ENCODE measurements at places on chromosomes 16 and 17.

- DNase-seq = no peak
Observed at GRCh38 chr16:85313526-85314301, 201.4 kb upstream of the CIBAR2 start.

- DNase-seq = no peak
Observed at GRCh38 chr16:1712791-1713261, 6.8 kb downstream of the MAPK8IP3 start.

DNA sequence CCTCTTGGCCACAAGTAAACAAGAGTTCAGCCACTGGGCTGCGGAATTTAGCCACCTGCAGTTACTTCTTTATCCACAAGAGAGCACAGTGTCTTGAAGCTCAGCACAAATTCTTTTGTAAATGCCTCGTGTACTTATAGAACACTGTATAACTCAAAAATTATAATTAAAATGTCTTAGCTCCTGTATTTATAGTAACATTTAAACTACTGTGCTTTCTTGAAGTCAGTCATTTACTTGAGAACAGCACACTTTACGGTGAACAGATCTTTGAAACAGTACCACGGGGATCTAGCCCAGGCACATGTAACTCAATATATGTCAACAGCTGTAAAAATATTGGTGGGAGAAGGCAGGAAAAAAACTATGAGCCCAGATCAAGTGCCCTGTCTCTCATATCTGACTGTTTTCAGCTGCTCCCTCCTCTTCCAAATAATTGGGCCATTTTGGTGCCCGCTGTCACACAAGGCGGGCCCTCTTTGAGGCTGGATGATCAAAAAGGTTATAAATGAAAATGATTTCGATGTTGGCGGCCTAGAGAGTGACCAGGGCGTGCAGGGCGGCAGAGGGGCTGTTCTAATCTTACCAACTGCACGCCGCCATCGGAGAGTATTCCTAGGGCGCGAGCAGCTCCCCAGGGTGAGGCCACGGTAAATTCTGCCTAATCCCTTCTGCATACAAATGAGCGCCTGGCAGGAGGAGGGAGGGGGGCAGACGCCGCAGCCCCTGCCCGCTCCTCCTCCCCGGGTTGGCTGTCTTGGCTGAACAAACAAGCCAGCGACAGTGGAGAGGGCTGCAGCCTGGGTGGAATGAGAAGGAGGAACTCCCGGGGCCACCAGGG is 183.2 kb downstream of the C16orf78 start:
- DNase-seq = no peak

GRCh38 chr17:74089869-74090464 is 113.5 kb upstream of the RPL38 start:
- DNase-seq = no peak

GRCh38 chr16:2033057-2033908 is 6.6 kb downstream of the NHERF2 start:
- no peak for DNase-seq

DNA sequence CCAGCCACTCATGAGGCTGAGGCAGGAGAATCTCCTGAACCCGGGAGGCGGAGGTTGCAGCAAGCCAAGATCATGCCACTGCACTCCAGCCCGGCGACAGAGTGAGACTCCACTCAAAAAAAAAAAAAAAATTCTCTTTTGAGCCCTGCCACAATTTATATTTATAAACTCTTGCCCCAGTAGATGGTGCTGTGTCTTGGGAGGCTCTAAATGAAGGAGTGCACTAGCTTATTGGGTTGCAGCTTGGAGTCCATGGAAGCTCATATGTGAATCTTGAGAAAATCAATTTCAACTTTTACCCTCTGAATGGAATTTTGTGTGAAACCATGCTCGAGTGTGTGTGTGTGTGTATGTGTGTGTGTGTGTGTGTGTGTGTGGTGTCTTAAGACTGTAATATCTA is 420.1 kb downstream of the HS3ST4 start:
- DNase-seq = no peak

DNA sequence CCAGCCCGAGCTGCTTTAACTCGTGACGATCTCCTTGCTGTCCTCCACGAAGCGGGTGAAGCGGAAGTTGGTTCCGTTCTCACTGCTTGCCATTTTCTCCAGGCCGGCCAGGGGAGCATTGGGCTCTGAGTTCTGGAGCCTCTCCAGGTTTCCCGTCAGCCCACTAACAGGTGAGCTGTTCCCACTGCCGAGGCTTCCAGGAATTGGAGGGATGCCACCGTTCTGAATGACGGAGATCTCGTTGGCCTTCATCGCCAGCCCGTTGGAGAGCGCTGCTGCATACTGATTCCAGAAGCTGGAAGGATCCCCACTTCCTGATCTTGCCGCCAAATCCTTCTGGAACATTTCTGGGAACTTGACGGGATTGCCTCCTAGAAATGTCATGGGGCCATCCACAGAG is 14.0 kb downstream of the SALL1 start:
- DNase-seq = no peak

DNA sequence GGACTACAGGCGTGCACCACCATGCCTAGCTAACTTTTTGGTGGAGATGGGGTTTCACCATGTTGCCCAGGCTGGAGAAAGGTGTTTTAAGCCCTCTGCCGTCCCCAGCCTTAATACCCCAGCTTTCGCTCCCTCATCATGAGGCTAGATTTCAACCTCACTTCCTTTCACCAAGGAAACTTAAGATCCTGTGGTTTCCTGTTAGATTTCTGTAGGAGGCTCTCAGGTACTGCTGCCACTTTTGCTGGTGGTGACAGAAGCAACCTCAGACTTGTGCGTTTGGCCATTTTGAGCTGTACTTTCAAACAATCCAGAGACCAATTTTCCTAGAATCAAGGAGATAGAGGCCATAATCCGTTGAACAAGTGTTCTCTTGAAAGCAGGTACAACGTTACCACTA is 36.2 kb downstream of the MPHOSPH6 start:
- no peak for DNase-seq
